ENCODE measurements at places on chromosomes 4 and X.

- DNase-seq = peak; percentile 45
These were observed 383 bp upstream of the TBC1D19 start for GRCh38 chr4:26583538-26583864.

DNA sequence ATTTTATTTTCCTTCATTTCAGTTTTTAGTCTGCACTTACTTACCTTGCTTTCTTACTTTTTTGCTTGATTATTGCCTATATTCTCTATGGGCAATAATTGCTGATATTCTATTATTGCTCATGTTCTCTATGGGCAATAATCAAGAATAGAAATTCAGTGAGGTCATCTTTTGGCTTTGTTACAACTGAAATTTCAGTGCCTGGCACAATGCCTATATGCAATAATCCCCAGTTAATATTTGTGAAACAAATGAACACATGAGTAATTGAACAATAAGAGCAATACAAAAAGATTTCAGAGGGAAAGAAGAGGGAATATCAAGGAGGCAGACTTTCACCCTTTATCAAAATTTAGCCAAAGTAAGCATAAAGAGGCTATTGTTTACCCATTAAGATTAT, 48.6 kb upstream of the ARSJ start:
- DNase-seq = no peak

DNA sequence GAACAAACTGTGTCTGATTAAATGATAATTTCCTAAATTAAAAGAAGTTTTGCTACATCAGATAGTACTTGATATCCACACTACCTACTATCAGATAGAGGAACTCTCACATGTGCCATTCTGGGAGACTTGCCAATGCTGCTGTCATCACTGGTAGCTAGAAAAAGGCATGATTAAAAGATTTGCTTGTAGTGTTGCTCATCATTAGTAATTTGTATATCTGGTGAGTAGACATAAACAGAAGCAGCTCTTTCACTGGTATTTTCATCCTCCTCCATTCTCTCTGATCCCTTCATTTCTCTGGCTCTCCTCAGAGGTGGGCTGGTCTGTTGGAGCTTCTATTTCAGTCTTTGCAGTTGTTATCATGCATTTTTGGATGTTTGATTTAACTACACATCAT, 56.0 kb downstream of the SPRY1 start:
- peak; percentile 6 for DNase-seq

GRCh38 chr4:167713756-167714155, 378.6 kb upstream of the ANXA10 start:
- DNase-seq = no peak

GRCh38 chr4:150773032-150773431, 191.1 kb downstream of the MAB21L2 start:
- DNase-seq = no peak
